ENCODE measurements at places on chromosomes 5 and 9.

- DNase-seq = no peak
Observed at GRCh38 chr5:126591549-126591948, 3.5 kb downstream of the ALDH7A1 start.

GRCh38 chr9:109017493-109017892, 4.2 kb upstream of the CTNNAL1 start:
- no peak for DNase-seq

- DNase-seq = no peak
Observed at GRCh38 chr9:126724226-126724625, 80.6 kb upstream of the ZBTB43 start.

DNA sequence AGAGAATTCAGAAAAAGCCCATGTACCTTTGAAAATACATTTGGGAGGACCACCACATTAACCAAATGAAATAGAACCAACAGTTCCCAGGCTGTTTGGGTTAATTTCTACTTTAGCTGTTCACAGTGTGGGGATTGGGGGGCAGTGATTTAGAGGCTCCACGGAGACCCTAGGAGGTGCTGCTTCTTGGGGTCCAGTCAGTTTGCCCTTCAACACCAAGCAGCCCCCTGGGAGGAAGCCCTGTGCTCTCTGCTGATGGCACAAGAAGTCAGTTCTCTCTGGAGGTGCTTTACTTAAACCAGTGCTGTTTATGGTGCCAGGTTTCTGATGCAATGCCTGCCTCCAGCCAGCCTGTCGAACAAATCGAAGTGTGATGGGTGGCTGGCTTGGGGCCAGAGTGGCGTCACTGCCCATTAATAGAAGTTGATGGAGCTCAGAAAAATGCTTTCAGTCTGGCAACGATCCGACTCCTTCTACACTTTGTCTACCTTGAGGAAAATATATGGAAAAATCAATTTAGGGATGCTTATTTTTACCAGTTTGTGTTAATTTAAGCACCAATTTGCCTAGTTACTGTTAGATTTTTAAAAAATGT, 134.0 kb downstream of the SNX18 start:
- DNase-seq = no peak

DNA sequence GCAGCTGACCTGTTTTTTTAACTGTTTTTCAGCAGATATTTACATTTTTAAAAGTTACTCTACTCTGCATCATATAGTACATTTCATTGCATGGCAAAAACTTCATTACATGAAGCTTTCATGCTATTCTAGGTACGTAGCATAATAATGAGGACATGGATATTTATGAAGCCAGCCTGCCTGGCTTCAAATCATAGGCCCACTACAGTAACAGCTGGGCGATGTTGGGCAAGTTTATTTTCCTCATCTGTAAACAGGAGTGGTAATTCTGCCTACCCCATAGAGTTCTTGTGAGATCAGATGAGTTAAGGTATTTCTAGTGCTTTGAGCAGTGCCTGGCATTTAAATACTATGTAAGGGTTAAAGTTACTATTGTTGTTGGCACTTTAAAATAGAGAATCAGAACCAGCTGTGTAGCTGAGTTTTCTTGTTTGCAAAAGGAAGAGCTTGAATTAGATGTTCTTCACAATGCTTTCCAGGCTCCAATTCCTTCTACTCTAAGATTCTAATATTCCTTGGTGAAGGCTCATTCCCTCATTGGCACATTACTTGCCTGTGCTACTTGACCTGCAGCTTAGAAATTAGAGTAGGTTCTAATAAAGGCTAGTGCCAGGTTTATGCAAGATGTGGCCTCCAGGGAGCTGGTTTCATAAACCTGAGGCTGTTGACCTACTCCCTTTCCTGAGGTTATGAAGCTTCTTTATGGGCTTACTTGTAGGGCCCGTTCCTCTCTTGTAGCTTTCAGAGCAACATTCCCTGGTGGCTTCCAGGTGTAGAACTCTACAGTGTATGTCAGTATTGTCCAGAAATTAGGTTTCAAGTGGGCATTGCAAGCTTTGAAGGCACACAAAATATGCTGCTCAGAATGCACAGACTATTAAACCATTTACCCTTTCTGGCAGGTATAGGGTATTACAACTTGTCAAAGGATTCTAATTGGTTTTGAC, 14.5 kb downstream of the ANP32B start:
- DNase-seq = no peak

- DNase-seq = peak; percentile 58
Observed at GRCh38 chr9:8857068-8857925, 1057.7 kb upstream of the DMAC1 start.

DNA sequence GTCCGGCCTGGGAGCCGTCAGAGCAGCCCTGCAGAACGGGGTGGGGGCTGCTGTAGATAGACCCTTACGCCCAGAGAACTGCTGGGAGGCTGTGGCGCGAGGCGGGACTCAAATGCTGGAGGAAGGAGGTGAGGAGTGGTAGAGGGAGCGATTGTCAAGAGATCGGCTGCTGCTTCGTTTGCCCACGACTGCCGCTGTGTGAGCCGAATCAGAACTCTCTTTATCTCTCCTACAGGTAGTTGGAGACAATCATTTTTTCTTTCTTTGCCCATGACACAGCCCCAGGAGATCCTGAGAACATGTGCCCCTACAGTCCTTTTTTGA, 456 bp downstream of the ZNF79 start:
- DNase-seq = no peak

- DNase-seq = no peak
Observed at GRCh38 chr5:22577711-22578110, 275.4 kb downstream of the CDH12 start.

- DNase-seq = no peak
Observed at GRCh38 chr5:174990909-174991308, 266.5 kb downstream of the MSX2 start.

DNA sequence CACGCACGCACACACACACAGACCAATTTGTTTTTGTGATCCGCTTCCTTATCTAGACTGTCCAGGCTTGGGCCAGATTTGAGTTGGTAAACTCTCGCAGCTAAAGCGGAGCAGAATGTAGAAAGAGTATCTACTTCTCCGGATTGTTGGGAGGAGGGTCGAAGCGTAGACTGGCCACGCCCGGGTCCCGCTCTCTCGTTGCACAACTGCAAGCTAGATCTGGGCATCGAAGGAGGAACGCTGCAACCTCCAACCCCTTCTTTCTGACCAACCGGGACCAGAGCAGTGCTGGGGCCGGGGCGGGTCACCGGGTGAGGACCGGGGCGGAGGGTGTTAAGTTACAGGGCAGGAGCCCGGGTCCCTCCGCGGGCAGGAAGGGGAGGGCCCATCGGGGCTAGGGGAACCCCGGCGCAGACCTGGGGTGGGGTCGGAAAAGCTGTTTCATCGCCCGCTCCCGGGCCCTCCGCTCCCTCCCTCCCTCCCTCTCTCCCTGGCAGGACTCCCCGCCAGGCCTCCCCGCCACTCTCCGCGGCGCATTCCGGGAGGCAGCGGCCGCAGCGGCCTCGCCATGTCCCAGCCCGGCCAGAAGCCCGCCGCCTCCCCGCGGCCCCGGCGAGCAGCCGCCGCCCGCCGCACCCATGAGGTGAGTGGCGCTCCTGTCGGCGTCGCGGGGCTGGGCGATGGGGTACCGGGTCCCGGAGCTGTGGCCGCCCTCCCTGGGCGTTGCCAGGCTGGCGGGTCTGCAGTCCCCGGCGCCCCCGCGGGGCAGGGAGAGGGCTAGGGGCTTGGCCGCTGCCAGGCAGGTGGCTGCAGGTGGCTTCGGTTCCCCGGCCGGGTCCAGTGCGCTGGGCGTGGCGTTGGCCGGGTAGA, at the start of gene CAST:
Gene CAST, plus strand, starts transcription at position 522 of the 870 bp plus-strand sequence. Its CDS starts 47 bp downstream, at position 569.
- DNase-seq = peak; percentile 92

- peak; percentile 42 for DNase-seq
Observed at GRCh38 chr5:14143841-14144585, 871 bp downstream of the TRIO start.

- no peak for DNase-seq
Observed at GRCh38 chr5:157252711-157253465, 13.0 kb upstream of the CYFIP2 start.

DNA sequence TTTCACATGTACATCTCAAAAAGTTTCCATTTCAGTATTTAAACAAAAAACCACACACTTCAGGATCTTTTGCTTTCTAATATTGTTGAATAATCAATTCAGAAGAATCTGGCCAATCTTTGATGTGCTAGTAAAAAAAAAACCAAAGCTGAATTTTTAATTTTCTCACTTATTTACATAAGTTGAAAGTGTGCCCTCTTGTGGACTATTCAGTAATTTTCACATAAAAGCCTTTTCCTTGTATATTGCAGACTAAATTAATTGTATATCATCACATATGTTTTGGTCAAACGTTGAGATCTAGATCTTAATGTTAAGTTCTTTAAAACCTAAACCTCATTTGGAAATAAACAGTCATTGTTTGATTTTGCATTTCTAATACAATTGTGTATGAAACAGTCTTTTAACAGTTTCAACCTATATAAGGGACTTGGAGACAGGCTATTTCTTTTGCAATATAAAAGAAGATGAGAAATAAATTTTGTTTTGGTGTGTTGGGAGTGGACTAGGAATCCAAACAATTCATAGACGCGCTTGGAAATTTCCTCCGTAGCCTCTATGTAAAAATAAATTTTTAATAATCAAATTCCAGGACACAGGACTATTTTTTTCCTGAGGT, 68.1 kb downstream of the NIPBL start:
- no peak for DNase-seq

DNA sequence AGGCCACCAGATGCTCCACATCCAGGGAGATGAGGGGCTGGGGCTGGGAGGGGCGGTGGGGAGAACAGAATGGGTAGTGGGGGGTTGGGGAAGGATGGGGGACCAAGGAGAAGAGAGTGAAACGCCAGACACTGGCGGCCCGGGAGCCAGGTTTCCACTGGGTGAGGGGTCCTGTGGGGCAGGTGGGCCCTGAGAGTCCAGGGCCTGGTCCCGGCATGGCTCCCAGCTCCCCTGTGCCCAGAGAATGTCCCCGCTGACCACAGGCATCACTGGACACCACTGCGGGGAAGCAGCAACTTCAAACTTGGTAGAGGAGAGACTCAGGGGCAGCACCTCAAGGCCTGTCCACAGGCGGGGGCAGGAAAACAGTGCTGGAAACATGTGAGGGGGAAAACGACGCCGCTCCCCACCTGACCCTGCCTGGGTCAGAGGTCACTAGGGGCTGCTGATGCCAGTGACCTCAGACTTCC, 13.2 kb downstream of the NINJ1 start:
- DNase-seq = no peak

DNA sequence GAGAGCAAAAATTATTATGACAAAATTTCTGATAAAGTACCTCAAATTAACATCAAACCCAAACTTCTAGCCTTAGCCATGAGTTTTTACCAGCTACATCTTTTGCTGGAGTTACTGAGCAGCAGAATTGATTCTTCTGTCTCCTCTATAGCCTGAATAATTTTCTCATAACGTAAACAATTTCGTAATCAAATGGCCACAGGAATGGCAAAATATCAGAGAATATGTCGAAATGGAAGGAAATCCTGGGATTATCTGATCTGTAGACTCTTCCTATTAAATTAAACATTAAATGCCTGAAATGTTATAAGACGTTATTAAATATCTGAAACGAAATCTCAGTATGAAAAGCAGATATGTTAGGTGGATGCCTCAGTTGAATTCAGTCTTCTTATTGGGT, 41.1 kb downstream of the LURAP1L start:
- no peak for DNase-seq

GRCh38 chr9:33155393-33155792, 11.7 kb downstream of the B4GALT1 start:
- no peak for DNase-seq

DNA sequence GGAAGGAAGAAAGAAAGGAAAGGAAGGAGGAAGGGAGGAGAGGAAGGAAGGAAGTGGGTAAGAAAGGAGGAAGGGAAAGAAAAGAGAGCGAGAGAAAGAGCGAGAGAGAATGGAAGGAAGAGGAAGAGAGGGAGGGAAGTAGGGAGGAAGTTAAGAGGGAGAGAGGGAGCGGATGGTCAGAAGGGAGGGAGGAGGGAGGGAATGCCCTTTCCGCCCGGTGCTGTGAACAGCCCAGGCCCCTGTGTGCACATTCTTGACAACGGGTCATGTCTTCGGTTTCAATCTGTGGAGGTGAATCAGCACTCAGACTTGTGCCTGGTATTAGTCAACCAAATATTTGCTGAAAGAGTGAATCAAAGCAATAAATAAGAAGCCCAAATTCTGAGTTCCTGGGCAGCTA, 39.2 kb downstream of the PRUNE2 start:
- DNase-seq = no peak

GRCh38 chr5:17230808-17231525, 13.5 kb downstream of the BASP1 start:
- DNase-seq = no peak

- no peak for DNase-seq
Observed at GRCh38 chr5:150347451-150347850, 10.0 kb upstream of the TCOF1 start.

DNA sequence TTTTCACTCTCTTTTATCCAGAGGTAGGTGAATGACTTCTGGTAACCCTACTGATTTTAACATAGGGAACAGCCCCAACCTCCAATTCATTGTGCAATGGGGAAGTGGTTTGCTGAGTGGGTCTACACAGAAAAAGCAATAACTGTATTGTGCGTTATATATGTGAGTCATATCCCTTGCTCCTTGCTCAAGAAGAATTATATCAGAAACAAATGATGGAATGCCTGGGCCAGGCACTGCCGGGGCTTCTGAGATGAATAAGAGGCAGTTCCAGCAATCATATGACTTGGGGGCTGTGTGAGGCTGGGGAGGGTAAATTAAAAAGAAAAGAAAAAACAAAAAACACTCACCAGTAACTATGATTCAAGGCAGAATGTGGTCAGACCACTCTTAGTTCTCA, 79.2 kb upstream of the ABCA1 start:
- no peak for DNase-seq

DNA sequence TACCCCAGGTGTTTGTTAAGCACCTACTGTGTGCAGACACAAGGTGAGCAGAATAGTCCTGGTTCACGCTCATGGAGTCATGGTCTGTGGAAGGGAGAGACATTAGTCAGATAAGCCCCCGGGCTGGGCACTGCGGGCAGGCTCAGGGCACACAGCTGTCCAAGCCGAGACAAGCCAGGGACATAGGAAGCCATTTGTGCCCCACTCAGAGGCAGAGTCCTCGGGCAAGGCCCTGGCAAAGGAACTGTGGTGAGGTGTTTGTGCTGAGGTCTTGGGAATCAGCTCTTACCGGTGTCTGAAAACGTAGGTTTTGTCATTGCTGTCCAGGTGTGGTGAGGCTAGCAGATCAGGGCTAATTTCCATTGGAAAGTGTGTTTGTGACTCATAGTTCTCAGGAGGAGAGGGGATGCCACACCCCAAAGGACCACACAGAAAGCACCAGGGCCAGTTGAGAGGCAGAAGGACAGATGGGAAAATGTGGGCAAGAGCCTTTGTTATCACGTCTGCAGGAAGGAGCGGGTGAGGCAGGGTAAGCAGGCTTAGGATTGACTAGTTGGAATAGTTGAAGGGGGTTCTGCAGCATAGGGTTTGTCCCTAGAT, 46.1 kb upstream of the NEURL1B start:
- DNase-seq = no peak

- no peak for DNase-seq
Observed at GRCh38 chr5:2066373-2066772, 183.6 kb upstream of the IRX4 start.

DNA sequence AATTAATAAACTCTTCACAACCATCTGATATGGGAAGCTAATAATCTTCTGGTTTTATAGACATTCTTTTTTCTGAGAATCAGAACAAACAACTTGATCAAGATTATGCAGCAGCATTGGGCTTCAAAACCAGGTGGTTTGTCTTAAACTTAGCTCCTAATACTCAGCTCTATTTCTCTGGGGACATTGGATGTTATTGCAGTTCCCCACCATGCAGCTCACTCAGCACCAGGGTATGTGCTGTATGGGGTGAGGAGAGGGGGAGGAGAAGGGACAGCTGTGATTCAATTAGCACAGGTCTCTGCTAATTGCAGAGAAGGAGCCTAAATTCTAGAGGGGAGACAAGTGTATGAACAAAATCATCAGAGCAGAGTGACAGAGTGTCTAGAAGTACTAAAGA, 210.7 kb upstream of the TNC start:
- no peak for DNase-seq
